ENCODE measurements at places on chromosomes 2 and 18. TPM values are rescaled to one million over a fixed set of nuclear protein-coding genes. Genes with fewer than 3 reads are reported as not detected.

GRCh38 chr18:68033466-68033865, 516.9 kb upstream of the DSEL start:
- H3K27ac ChIP-seq, result no peak overlapping the region
- H3K4me1 ChIP-seq, result peaks cover 31% of the 10 kb centered on the region
- H3K27me3 ChIP-seq, result no peaks in the 10 kb centered on the region
- no peak for DNase-seq
- no peak overlapping the region for H3K4me3 ChIP-seq

GRCh38 chr2:158624961-158625360, 168.2 kb downstream of the PKP4 start:
- H3K27ac ChIP-seq, result no peak overlapping the region
- no peak for DNase-seq
- peaks cover 53% of the 10 kb centered on the region for H3K36me3 ChIP-seq
- H3K4me3 ChIP-seq, result no peak overlapping the region

- H3K4me1 ChIP-seq, result peaks cover 29% of the 10 kb centered on the region
- no peak overlapping the region for H3K4me3 ChIP-seq
- no peaks in the 10 kb centered on the region for H3K27me3 ChIP-seq
- DNase-seq, result no peak
These were observed 131.9 kb downstream of the ATL2 start for GRCh38 chr2:38245114-38245641.

- no peak overlapping the region for H3K4me3 ChIP-seq
- H3K4me1 ChIP-seq, result peaks cover 15% of the 10 kb centered on the region
- no peaks in the 10 kb centered on the region for H3K27me3 ChIP-seq
- H3K36me3 ChIP-seq, result no peaks in the 10 kb centered on the region
These were observed 21.4 kb upstream of the MGAT5 start for GRCh38 chr2:134232461-134232860.

GRCh38 chr2:136381722-136382633, 264.0 kb upstream of the CXCR4 start:
- no peak overlapping the region for H3K4me3 ChIP-seq
- no peak for DNase-seq
- no peaks in the 10 kb centered on the region for H3K27me3 ChIP-seq
- no peak overlapping the region for H3K27ac ChIP-seq

GRCh38 chr18:3594760-3595368, 144.9 kb downstream of the TGIF1 start:
- H3K27ac ChIP-seq, result peak overlapping the region; percentile 98
- DNase-seq, result no peak
- peaks cover 51% of the 10 kb centered on the region for H3K4me1 ChIP-seq
- H3K36me3 ChIP-seq, result peaks cover 4% of the 10 kb centered on the region
- H3K4me3 ChIP-seq, result peak overlapping the region; percentile 74

The ERFE gene
- 1.0 TPM for total RNA-seq

DNA sequence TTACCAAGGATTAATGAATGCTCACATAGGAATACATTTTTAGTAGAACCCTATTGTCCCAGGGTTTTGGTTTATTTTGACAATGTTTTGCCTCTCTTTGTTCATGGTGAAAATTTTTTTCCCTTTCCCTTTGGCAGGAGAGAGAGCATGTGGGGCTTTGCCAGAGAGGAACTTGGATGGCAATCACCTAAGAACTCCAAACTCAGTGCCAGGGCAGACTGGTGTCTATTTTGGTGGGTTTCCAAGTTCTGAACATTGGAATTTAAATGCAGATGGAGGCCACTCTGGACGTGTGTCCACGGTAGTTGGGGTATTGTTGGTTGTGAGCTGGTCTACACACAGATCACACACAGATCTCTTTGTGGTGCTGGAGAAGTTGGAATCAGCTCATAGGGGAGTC, 2091.1 kb upstream of the PIK3C3 start:
- no peak for DNase-seq
- H3K4me1 ChIP-seq, result no peaks in the 10 kb centered on the region
- H3K27ac ChIP-seq, result no peak overlapping the region
- no peaks in the 10 kb centered on the region for H3K36me3 ChIP-seq
- H3K4me3 ChIP-seq, result no peak overlapping the region

DNA sequence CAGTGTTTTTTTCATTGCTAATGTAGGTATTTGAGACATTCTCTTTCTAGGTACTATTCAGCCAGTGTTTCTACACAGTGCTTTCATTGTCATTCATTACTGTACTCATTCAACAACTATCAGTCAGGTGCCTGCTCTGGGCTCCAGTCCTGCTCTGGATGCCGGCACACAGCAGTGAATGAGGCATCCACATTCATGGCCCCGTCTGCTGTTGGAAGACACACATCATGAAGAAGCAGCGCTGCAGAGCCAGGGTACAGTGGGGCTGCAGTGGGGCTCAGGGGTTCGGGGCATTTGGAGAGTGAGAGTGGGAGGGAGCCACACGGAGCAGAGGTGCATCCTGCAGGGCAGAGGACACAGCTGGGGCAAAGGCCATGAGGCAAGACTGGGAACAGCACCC, 737.2 kb upstream of the RAB6C start:
- no peak overlapping the region for H3K27ac ChIP-seq
- no peaks in the 10 kb centered on the region for H3K4me1 ChIP-seq
- no peaks in the 10 kb centered on the region for H3K36me3 ChIP-seq
- no peaks in the 10 kb centered on the region for H3K27me3 ChIP-seq

- H3K27me3 ChIP-seq, result no peaks in the 10 kb centered on the region
- H3K4me3 ChIP-seq, result no peak overlapping the region
- peaks cover 5% of the 10 kb centered on the region for H3K4me1 ChIP-seq
- no peak for DNase-seq
- peaks cover 7% of the 10 kb centered on the region for H3K36me3 ChIP-seq
- H3K27ac ChIP-seq, result no peak overlapping the region
These were observed 6.9 kb downstream of the GMCL1 start for GRCh38 chr2:69836316-69836715.

DNA sequence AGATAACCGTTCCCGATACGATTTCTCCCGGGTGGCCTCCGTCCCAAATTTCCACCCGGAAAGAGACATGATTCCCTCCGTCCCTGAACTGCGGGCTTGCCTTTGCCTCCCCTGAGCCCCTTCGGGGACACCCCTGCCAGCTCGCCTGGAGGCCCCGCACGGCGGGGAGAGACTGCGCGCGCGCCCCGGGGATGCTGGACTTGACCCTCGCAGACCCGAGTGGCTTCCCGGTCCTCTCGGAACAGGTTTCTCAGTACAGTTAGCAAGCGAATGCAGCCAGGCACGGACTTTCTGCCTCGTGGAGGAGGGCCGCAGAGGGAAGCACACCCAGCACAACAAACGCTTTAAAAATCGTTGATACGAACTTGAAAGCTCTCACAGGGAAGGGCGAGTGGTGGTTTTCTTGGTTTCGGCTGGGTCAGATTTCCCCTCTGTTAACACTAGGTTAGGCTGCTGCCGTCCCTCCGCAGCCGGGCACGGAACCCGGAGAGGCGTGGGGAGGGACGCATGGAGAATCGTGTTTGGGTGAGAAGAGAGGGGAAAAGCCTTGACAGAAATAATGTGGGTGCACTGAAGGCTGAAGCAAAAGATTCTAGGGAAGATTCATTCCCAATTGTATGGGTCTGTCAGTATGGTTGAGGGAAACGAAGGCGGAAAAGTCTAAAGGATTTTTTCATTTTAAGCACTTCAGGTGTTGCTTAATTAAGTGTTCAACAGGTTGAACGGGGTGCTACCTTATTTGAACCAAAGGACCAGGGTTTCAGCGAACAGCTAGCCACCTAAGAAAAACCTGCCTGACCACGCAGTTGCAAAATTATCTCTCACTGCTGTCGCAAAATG, 916 bp downstream of the TNFRSF11A start:
- H3K36me3 ChIP-seq, result no peaks in the 10 kb centered on the region
- H3K4me3 ChIP-seq, result peak overlapping the region; percentile 73
- peaks cover 68% of the 10 kb centered on the region for H3K27me3 ChIP-seq
- H3K4me1 ChIP-seq, result peaks cover 23% of the 10 kb centered on the region
- no peak overlapping the region for H3K27ac ChIP-seq

The SCYGR1 gene
- total RNA-seq, result not detected

- H3K36me3 ChIP-seq, result no peaks in the 10 kb centered on the region
- no peak overlapping the region for H3K4me3 ChIP-seq
- no peak for DNase-seq
- H3K27ac ChIP-seq, result no peak overlapping the region
- H3K4me1 ChIP-seq, result no peaks in the 10 kb centered on the region
These were observed 9.1 kb downstream of the SMIM21 start for GRCh38 chr18:75418293-75419005.

The WNT10A gene
- total RNA-seq, result not detected

DNA sequence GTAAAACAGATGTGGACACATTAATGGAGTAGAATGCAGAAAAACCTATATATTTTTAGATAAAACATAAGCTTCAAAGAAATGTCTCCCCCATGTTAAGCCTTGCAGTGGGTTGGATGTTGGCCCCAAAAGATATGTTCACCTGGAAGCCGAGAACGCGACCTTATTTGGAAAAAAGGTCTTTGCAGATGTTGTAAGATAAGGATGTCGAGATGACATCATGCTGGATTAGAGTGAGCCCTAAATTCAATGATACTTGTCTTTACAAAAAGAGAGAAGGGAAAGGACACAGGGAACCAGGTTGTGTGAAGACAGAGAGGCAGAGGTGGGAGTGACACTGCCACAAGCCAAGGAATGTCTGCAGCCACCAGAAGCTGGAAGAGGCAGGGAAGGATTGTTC, 3.1 kb upstream of the NCK2 start:
- H3K4me3 ChIP-seq, result no peak overlapping the region
- H3K36me3 ChIP-seq, result peaks cover 3% of the 10 kb centered on the region
- H3K27me3 ChIP-seq, result no peaks in the 10 kb centered on the region
- DNase-seq, result no peak

The IGFBP5 gene
- 1,145 TPM for total RNA-seq

The IL18R1 gene
- 0.38 TPM for total RNA-seq

- no peaks in the 10 kb centered on the region for H3K27me3 ChIP-seq
- no peak for DNase-seq
- no peak overlapping the region for H3K4me3 ChIP-seq
- H3K36me3 ChIP-seq, result no peaks in the 10 kb centered on the region
- H3K27ac ChIP-seq, result no peak overlapping the region
- H3K4me1 ChIP-seq, result no peaks in the 10 kb centered on the region
These were observed 74.1 kb upstream of the LRATD1 start for GRCh38 chr2:14558335-14558919.

The ITGB6 gene
- total RNA-seq, result 0.13 TPM

DNA sequence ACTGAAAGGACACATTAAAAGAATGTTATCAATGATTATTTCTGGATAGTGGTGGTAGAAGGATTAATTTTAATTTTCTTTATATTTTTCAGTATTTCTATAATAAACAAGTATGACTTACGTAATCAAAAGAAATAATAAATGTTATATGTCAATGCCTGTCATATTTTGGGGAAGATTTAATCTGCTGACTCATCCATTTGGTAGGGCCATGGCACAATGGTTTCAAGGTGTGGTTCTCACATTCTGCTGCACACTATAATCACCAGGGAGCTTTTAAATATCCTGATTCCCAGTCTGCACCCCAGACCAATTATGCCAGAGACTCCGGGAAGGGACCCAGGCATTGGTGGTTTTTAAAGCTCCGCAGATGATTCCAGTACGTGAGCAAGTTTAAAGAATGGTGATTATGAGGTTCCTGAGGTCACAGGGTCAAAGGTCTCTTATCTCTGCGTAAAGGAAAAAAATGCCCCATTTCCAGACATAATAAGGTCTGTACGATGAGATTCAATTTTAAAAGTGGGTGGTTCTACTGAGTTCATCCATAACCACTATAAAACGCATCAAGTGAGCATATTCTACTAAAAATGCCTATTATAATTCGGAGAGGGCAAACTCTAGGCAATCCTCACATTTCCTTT, 27.2 kb downstream of the WIPF1 start:
- H3K27me3 ChIP-seq, result no peaks in the 10 kb centered on the region
- no peak for DNase-seq
- no peaks in the 10 kb centered on the region for H3K4me1 ChIP-seq
- no peak overlapping the region for H3K4me3 ChIP-seq

- no peaks in the 10 kb centered on the region for H3K27me3 ChIP-seq
- H3K36me3 ChIP-seq, result no peaks in the 10 kb centered on the region
- H3K27ac ChIP-seq, result peak overlapping the region; percentile 11
- DNase-seq, result no peak
These were observed 9.1 kb upstream of the ALPK2 start for GRCh38 chr18:58637946-58638345.

GRCh38 chr2:227132986-227133385, 31.0 kb downstream of the COL4A4 start:
- no peaks in the 10 kb centered on the region for H3K36me3 ChIP-seq
- no peak overlapping the region for H3K27ac ChIP-seq
- no peak overlapping the region for H3K4me3 ChIP-seq
- peaks cover 11% of the 10 kb centered on the region for H3K27me3 ChIP-seq
- H3K4me1 ChIP-seq, result no peaks in the 10 kb centered on the region

GRCh38 chr2:239466755-239467271, 66.0 kb upstream of the HDAC4 start:
- no peak overlapping the region for H3K27ac ChIP-seq
- H3K4me1 ChIP-seq, result peaks cover 10% of the 10 kb centered on the region
- H3K36me3 ChIP-seq, result no peaks in the 10 kb centered on the region
- no peaks in the 10 kb centered on the region for H3K27me3 ChIP-seq
- DNase-seq, result no peak

The DYNAP gene
- total RNA-seq, result not detected

DNA sequence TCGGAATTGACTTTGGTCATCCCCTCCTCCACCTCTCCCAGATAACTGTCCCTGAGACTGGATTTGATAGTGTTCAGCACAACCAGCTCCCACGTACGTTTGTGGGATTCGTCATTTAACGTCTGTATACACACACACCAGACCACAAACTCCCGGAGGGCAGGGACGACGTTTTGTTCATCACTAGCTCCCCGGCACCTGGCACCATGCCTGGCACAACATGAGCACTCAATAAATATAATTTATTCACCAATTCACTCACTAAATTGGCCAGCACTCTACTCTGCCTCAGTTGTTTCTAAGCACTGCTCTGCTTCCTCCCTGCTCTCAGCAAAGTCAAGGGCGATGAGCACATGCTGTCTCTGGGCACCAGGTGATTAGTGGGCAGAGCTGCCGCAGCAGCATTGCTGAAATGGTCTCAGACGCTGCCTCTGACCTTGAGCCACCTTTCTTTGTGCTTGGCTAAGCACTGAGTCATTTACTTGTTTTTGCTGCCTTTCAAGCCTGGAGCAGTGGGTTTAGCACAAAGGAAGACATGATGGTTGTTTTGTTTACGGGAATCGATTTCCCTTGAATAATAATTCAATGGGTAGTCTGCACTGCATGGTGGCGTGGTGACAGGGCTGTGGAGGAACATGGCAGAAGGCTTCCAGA, 19.3 kb upstream of the LOXHD1 start:
- DNase-seq, result no peak
- no peaks in the 10 kb centered on the region for H3K4me1 ChIP-seq
- no peak overlapping the region for H3K4me3 ChIP-seq
- no peaks in the 10 kb centered on the region for H3K36me3 ChIP-seq
- H3K27me3 ChIP-seq, result peaks cover 17% of the 10 kb centered on the region
- no peak overlapping the region for H3K27ac ChIP-seq
